NCI-H2227 treated with DMSO at 0.1 percent for 48 hours (cell line): ENCODE measurements at places on chromosomes 2 and 18.

GRCh38 chr2:142868229-142868762, 9.2 kb upstream of the KYNU start:
- no peak for DNase-seq

DNA sequence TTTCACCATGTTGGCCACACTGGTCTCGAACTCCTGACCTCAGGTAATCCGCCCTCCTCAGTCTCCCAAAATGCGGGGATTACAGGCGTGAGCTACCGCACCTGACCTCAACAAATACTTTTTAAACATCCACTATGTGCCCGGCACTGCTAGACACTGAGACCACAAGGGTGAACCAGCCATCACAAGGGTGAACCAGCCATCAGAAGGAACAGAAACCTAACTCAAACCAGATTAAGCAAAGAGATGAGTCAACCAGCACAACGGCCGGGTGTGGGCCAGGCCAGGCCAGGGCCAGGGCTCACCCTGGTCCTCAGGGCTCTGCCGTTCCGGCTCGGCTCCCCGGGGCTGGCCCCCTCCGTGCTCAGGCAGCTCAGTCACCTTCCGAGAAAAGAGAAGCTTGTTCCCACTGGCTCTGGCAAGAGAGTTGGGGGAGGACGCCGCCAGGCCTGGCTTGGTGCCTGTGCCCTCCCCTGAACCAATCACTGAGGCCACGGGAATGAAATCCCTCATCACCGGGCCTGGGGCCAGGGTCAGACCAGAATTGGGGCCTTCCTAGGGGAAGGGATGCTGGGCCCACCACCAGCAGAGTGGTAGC, 4.4 kb downstream of the TEX44 start:
- no peak for DNase-seq

DNA sequence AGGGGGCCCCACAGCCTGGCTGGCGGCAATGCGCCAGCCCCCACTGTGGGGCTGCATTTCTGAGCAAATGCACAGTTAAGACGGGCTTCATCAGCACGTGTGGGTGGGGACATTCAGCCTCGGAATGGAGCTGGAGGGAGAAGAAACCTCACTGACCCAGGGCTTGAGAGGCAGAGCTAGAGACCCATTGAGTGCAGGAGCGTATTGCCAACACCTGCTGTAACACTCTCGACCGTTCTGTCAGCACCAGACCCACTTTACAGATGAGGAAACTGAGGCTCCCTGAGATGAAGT, 200.9 kb upstream of the RAB6C start:
- DNase-seq, result no peak

GRCh38 chr2:187215532-187216240, 232.4 kb downstream of the CALCRL start:
- no peak for DNase-seq

GRCh38 chr2:165576409-165577154, 107.1 kb downstream of the CSRNP3 start:
- DNase-seq, result peak; percentile 54

GRCh38 chr2:122323927-122324326, 568.5 kb downstream of the TSN start:
- DNase-seq, result no peak
